ENCODE measurements at places on chromosomes 5 and 9. TPM values are rescaled to one million over a fixed set of nuclear protein-coding genes. Genes with fewer than 3 reads are reported as not detected.

- peak; percentile 82 for DNase-seq
Observed at GRCh38 chr9:13278368-13279246, 885 bp downstream of the MPDZ start.

IL7R gene
- total RNA-seq: 7.7 TPM

GRCh38 chr9:111630182-111630963 lies 761 bp upstream of the DNAJC25 start:
- no peak for DNase-seq

PCDHGB2 gene
- 6.2 TPM for total RNA-seq

DNA sequence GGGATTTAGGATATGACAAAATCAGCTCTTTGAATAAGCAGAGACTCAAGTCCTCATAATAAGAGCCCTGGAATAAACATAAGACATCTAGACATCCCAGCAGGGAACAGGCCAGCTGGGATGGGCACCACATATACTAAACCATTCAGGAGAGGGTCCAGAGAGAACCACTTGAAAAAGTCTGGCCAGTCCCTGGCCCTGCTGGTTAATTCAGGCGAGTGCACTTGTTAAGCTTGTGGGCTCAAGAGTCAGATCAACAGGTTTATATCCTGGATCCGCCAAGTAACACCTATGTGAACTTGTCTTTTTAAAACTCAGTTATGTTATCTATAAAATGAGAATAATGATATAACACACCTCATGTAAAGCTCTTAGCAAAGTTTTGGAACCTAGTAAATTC lies 63.3 kb downstream of the CAVIN4 start:
- DNase-seq: no peak

DNA sequence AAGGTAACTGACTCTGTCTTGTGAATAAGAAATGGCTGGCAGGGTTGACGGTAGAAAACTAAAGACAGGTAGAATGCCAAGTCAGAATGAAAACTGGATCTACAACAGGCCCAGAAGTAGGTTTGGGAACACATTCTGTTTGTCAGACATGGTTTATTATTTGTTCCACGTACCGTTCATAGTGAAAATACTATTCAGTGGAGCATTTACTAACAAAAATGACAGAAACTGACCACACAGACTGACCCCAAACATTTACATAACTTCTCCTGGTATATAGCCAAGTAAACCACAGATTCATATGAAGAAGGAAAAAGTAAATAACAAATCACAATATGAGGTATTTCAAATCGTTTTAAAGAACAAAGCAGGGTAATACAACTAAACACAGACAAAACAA lies 73.7 kb downstream of the SLC38A9 start:
- DNase-seq: no peak

DNA sequence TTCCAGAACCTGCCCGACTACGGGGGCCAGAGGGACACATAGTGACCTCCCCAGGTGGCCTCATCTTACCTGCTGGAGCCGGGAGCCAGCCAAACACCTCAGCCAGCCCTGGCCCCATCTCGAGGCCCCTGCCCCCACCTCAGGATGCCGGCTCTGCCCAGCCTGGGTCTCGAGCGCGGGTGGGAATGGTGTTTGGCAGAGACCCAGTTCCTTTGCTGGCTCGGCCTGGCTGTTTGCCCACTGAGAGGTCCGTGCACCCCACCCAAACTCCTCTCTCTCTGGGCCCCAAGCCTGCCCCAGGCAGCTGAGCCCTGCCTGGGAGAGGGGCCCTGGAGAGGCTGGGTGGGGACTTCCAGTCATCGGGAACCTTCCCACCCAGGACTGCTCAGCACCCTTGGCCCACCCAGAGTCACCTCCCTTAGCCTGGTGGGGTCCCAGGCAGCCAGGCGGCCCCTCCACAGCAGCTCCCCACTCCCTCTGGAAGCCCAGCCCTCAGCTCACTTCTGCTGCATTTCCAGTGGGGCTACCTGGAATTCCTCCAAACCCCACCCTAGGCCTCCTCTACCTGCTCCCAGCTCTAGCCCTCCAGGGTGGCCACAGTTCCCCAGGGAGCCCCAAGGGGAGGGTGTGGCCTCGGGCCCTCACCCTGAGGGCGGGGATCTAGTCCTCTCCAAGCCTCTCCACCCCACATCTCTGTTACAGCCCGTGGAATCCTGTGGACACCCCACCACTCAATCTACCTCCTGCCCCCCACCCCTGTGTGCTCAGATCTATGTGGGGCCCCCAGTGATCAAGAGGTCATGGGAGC lies 42.4 kb upstream of the UBAC1 start:
- no peak for DNase-seq

- no peak for DNase-seq
Observed at GRCh38 chr5:88119535-88120125, 149.0 kb downstream of the TMEM161B start.

DNA sequence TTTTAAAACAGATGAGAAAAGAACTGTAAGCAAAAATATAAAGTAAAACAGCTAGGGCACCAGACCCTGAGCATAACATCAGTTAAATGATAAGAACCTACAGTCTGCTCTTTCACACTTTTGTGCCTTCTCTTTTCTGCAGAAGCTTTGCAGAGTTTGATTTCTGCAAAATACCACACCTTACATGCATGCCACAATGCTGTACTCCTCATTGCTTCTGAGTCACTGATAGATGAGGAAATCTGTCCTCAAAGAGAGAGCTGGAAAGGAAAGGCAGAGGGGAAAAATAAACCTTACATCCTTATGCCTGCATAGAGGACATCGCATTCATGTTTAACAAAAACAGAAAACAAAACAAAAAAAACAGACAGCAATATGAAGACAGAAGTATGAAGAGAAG lies 142.9 kb downstream of the ATPSCKMT start:
- no peak for DNase-seq

GRCh38 chr9:35827486-35827885 lies 1.0 kb downstream of the FAM221B start:
- no peak for DNase-seq

- no peak for DNase-seq
Observed at GRCh38 chr9:98916660-98917059, 27.0 kb upstream of the COL15A1 start.

- no peak for DNase-seq
Observed at GRCh38 chr9:89469003-89469402, 28.9 kb downstream of the SEMA4D start.

GRCh38 chr9:95508242-95508967 lies 8.4 kb downstream of the PTCH1 start:
- DNase-seq: peak; percentile 42

- DNase-seq: no peak
Observed at GRCh38 chr9:36063804-36064447, 27.2 kb downstream of the RECK start.

GRCh38 chr5:50463047-50463446 lies 22.0 kb upstream of the EMB start:
- DNase-seq: no peak
